ENCODE measurements at places on chromosomes 13 and 19. TPM values are rescaled to one million over a fixed set of nuclear protein-coding genes. Genes with fewer than 3 reads are reported as not detected.

The ZNF560 gene
- total RNA-seq = 0.37 TPM

- DNase-seq = no peak
Observed at GRCh38 chr13:31195616-31196015, 4.2 kb upstream of the B3GLCT start.

DNA sequence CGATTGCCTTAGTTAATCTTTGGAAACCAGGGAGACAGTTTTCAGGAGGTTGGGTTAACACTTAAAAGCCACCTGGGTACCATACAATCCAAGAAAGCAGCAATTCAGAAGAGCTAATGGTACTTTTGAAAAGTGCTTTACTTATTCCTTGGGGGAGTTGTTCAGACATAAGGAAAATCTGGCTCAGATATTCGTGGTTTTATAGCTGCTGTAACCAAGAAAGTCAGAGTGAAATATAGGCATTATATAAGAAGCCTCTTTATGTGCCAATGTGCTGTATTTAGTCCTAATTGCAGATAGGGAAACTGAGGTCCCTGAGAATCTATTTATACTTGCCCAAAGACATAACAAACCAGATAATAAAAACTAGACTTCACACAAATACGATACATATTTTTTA lies 387.5 kb downstream of the COG6 start:
- DNase-seq = no peak

- no peak for DNase-seq
Observed at GRCh38 chr19:14494910-14495671, 836 bp downstream of the GIPC1 start.

DNA sequence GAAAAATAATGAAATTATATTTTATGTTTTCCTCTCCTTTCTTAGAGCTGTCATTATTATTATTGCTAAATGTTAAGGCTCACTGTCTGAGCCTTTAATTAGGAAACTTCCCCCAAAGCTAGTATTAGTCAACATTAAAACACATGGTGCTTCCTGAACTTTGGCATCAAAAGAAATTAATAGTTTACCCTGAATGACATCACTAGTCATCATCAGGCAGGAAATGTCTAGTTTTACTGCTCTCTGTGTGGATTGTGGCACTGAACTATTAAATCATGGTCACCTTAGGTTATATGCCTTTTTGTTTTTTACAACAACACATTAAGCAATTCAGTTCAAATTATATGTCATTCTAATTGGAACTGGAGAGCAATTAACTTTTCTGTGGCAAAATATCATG lies 595.5 kb downstream of the SLITRK1 start:
- DNase-seq = no peak

DNA sequence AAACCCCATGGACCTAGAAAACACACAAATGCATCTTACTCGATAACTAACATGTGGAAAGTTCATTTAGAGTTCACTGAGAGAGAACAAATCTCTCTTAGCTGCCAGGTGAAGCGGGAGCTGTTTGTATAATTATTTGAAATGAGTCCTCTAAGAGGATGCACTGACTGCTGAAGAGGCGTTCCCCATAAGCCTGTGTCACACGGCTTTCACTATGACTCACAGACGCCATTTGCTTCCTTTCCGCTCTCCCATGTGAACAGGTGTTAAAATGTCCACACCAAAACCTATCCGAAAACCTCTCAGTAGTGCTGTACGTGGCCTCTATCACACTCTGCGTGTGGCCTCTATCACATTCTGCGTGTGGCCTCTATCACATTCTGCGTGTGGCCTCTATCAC lies 101.8 kb downstream of the SOX1 start:
- no peak for DNase-seq

DNA sequence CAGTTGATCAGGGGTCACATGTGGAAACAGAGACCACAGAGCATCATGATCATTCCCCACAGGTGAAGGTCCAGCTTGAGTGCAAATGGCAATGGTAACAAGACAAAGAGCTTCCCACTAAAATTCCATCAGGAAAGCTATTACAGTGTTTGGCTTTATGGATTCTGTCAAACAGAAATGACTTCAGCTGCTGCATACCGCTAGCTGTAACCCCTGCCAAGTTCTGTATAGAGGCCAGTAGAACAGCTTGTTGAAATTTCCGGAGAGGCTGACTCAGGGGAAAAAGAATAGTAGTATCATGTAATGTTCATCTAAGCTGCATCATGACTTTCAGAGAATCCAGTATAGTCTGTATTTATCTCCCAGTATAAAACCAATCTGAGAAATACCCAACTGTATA lies 1704.7 kb downstream of the SLITRK5 start:
- DNase-seq = no peak

- DNase-seq = no peak
Observed at GRCh38 chr13:45349438-45349837, 8.5 kb upstream of the TPT1 start.

GRCh38 chr19:37936166-37936565 lies 29.2 kb downstream of the SIPA1L3 start:
- DNase-seq = no peak
